ENCODE measurements at places on chromosomes 5 and 9.

GRCh38 chr5:35188031-35188457, 42.2 kb downstream of the PRLR start:
- DNase-seq: no peak

DNA sequence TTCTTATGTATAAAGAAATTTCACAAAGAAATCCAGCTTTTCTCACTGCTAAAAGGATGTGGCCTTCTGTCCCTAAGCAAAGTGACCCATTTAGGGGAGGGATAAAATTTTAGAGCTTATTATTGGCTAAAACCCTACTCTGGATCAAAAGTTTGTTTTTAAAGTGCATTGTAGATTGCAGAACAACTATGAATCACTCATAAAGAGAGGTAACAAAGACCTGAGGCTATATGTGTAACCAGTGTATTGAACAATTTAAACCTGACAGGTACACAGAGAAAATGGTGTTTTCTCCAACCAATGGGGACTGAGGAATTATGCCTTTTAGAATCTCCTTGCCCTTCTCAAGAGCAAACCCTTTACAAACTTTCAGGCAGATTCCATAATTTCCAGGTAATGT, 86.6 kb downstream of the MUSK start:
- no peak for DNase-seq

DNA sequence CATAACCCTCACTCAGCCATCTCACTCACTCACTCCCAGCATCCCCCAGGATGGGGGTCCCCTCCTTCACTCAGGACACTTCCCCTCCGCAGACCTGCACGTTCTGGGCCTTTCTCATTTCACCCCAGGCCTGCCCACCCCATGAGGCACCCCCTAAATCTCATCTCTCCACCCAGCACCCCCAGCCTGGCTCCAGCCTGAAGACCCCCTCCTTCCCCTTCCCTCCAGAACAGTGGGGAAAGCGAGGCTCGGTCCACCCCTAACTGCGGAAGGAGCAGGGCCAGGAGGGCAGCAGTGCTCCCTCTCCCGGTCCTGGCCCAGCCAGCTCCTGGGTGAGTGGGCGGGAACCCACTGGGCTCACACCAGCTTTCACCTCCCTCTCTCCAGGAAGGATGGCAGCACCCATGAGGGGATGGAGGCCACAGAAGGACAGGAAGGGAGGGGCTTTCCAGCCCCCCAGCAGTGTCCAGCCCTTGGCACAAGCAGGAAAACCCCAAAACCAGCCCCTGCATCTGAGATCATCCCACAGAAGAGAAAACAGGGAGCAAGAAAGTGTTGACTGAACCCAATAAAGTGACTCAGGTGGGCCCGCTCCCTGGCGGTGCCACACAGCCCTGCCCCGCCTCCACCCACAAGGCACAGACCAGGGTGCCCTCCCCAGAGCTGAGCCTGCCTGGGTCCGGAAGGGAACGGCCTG, 55.0 kb downstream of the LRSAM1 start:
- no peak for DNase-seq

DNA sequence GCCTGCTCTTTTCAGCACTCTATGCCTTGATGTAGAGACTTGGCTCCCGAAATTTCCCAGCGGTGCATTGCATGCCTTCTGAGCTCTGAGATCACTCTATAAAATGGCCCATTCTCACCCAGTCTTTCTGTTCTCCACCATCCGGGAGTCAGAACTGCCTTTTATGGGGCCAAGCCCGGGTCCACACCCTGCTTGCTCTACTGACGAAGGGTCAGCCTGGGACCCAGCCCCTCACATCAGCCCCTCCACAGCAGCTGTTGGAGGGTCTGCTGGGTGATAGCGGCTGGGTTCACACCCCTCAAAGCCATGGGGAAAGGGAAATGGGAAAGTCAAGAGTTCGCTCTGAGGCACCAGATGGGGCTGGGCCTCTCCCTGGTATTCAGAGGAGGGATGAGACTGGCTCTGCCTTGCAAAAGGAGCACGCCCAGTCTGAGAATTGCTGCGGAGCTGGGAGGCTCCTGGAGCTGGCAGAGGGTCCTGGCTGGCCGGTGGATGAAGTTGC, 66.0 kb upstream of the ORM1 start:
- DNase-seq: no peak

DNA sequence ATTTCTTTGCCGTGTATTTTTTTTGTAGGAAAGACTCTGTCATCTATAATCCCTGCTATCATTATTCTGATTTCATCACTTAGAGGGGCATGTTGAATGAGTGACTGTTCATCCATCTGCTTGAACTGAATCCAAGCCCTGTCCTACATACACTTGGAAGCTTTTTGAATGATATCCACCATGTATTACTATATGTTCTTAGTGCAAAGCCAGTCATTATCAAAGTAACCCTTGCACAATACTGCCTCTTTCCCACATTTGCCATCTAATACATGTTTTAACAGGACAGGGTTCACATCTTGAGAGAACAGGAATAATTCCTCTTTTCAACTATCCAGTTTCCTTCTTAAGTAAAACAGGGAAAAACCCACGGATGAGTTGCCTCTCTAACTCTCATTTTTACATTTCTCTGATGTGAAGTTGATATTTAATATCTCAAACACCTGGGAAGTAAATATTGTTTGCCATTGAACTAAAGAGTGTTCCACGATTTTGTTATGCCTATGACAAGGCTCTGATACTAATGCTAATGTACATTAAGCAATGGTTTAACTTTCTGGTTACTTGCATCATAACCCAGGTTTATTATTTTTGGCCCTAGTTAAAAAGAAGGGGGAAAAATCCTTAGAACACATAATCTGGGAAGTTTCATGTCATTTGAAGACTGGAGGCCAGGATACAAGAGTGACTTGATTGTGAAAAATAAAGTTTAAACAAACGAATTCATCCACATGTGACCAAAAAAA, 103.7 kb upstream of the TARS1 start:
- no peak for DNase-seq

- DNase-seq: no peak
Measured at GRCh38 chr9:104682642-104683041, 11.7 kb upstream of the OR13D1 start.

- no peak for DNase-seq
Measured at GRCh38 chr9:85730916-85731630, 10.7 kb downstream of the AGTPBP1 start.

DNA sequence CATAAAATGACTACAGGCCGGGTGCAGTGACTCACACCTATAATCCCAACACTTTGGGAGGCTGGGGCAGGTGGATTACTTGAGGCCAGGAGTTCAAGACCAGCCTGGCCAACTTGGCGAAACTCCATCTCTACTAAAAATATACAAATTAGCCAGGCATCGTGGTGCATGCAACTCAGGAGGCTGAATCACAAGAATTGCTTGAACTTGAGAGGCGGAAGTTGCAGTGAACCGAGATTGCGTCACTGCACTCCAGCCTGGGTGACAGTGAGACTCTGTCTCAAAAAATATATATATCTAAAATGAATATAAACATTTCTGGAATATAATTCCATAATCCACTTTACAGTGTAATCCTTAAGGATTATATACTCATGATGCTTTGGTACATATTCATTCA, 66.5 kb downstream of the TEX10 start:
- DNase-seq: no peak

DNA sequence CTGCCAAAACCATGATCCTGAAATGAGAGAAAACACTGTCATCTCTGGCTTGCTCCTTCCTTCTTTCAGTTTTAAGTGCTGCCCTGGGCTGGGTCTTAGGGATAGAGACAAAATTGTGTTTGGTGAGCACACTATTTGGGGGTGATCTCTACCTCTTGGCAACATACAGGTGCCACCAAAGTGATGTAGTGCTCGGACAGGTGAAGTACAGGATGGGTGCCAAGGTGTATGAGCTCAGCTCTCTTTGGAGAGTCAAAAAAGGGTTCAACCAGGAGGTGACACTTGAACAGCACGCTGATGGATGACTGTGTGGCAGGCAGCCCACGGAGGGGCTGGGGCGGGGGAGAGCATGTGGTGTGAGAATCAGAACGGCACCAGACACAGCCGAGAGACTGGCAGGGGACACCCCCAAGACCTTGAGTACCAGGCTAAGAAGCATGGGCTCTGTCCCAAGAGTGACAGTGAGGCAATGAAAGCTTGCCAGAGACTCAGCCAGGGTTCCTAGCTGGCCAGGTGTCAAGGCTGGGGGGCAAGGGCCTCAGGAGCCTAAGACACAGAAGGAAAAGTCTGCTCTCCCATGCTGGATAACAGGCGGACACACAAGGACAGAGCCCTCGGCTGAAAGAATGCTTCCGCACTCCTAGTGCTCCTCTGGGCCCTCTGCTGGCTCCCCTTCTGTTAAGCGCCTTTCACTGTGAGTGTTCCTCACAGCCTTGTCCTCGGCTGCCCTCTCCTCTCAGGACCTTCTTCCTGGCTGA, 2.5 kb downstream of the NHP2 start:
- no peak for DNase-seq

- DNase-seq: no peak
Measured at GRCh38 chr9:76219560-76220151, 174.6 kb downstream of the RFK start.

- DNase-seq: no peak
Measured at GRCh38 chr5:112636751-112637150, 100.9 kb upstream of the APC start.

- DNase-seq: no peak
Measured at GRCh38 chr9:129280236-129280622, 102.2 kb upstream of the IER5L start.

- no peak for DNase-seq
Measured at GRCh38 chr5:52743012-52743411, 44.7 kb upstream of the ITGA1 start.

DNA sequence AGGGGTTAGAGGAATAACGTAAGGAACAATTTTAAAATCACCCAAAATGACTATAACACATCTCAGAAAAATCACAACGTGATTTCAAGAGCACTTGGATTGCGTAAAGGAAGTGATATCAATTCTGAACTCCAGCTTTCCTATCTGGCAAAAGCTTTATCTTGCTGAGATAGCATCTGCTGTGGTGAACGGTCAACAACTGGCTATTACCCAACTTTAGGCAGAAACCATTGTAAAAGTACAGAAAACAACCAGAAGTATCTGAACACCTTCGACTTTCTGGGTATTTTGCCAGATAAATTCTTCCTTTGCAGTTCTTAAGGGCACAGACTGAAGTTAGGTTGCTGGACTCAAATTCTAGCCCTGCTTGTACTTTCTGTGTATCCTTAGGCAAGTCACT, 9.2 kb downstream of the ABLIM3 start:
- no peak for DNase-seq

GRCh38 chr9:105320568-105320967, 76.1 kb downstream of the SLC44A1 start:
- no peak for DNase-seq

Measured in stimulated activated CD8-positive, alpha-beta memory T cell treated with anti-CD3 and anti-CD28 coated beads, Interleukin-4, amount 100 ng/mL, for 1 hour (primary cell).